ENCODE measurements at places on chromosomes 7 and 10.
A peak's percentile ranks its signal among the peaks of the same experiment; 100 is the strongest.

- H3K4me3 ChIP-seq, result no peak overlapping the region
- H3K4me1 ChIP-seq, result no peaks in the 10 kb centered on the region
- no peak overlapping the region for H3K27ac ChIP-seq
- H3K36me3 ChIP-seq, result no peaks in the 10 kb centered on the region
These were observed 37.3 kb upstream of the TPST1 start for GRCh38 chr7:66167773-66168387.

GRCh38 chr7:43553999-43554398, 28.9 kb upstream of the STK17A start:
- no peaks in the 10 kb centered on the region for H3K27me3 ChIP-seq
- H3K36me3 ChIP-seq, result no peaks in the 10 kb centered on the region
- DNase-seq, result no peak
- no peak overlapping the region for H3K27ac ChIP-seq

- H3K27me3 ChIP-seq, result no peaks in the 10 kb centered on the region
- peaks cover 6% of the 10 kb centered on the region for H3K4me1 ChIP-seq
- peaks cover 26% of the 10 kb centered on the region for H3K36me3 ChIP-seq
- H3K27ac ChIP-seq, result no peak overlapping the region
These were observed 45.6 kb upstream of the LRRC4 start for GRCh38 chr7:128076796-128077271.

DNA sequence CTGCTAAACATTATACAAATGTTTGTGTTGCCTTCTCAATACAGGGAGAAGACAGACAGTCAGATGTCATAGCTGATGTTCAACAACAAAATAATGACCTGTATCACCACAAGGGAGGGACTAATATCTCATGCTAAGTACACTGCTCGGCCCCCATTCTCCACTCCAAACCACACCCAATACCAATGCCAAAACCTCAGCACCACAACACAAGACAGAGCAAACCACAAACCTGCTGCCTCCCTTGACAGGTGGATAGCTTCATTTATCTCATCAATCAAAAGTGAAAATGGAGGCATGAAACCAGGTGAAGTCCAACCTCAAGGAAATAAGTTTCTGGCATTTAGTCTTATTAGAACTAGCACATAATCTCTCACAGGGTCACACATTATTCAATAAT, 109.5 kb downstream of the PARD3 start:
- peaks cover 67% of the 10 kb centered on the region for H3K4me1 ChIP-seq
- H3K27ac ChIP-seq, result no peak overlapping the region
- H3K4me3 ChIP-seq, result no peak overlapping the region
- H3K36me3 ChIP-seq, result no peaks in the 10 kb centered on the region
- no peaks in the 10 kb centered on the region for H3K27me3 ChIP-seq
- peak; percentile 34 for DNase-seq

GRCh38 chr10:5624701-5625100, 41.7 kb downstream of the ASB13 start:
- H3K4me3 ChIP-seq, result no peak overlapping the region
- peaks cover 22% of the 10 kb centered on the region for H3K4me1 ChIP-seq
- no peak overlapping the region for H3K27ac ChIP-seq
- H3K27me3 ChIP-seq, result no peaks in the 10 kb centered on the region

- H3K36me3 ChIP-seq, result no peaks in the 10 kb centered on the region
- peak overlapping the region; percentile 46 for H3K27ac ChIP-seq
- H3K27me3 ChIP-seq, result no peaks in the 10 kb centered on the region
- no peak for DNase-seq
- H3K4me1 ChIP-seq, result peaks cover 49% of the 10 kb centered on the region
- no peak overlapping the region for H3K4me3 ChIP-seq
These were observed 19.1 kb downstream of the ADAM8 start for GRCh38 chr10:133257489-133258065.
